ENCODE measurements at places on chromosomes 7 and 10.

GRCh38 chr10:83816942-83817341, 322.4 kb upstream of the GHITM start:
- DNase-seq, result no peak

- no peak for DNase-seq
Measured at GRCh38 chr7:68792351-68792750, 805.9 kb upstream of the AUTS2 start.

GRCh38 chr10:14039968-14040668, 290.6 kb downstream of the FRMD4A start:
- peak; percentile 79 for DNase-seq

- DNase-seq, result no peak
Measured at GRCh38 chr7:95758187-95758586, 14.2 kb upstream of the DYNC1I1 start.

GRCh38 chr10:43202224-43202656, 64.0 kb downstream of the CSGALNACT2 start:
- DNase-seq, result no peak

DNA sequence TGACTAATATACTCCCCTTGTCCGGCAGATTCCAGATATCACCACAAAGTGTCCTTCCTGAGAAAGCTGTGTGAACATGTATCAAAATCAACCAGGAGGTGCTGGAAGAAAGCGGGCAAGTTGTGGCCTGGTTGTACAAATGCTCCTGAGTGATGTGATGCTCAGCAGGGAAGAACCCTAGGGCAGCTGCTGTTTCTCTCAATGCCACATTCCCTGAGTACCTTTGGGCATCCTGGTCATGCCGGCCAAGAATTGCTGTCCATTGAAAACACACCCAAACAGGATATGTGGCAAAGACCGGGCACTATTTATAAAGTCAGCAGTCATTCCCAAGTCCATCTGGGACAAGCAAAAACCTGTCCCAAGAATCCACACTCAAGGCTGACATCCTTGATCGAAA, 7.8 kb upstream of the ADCY1 start:
- DNase-seq, result no peak

DNA sequence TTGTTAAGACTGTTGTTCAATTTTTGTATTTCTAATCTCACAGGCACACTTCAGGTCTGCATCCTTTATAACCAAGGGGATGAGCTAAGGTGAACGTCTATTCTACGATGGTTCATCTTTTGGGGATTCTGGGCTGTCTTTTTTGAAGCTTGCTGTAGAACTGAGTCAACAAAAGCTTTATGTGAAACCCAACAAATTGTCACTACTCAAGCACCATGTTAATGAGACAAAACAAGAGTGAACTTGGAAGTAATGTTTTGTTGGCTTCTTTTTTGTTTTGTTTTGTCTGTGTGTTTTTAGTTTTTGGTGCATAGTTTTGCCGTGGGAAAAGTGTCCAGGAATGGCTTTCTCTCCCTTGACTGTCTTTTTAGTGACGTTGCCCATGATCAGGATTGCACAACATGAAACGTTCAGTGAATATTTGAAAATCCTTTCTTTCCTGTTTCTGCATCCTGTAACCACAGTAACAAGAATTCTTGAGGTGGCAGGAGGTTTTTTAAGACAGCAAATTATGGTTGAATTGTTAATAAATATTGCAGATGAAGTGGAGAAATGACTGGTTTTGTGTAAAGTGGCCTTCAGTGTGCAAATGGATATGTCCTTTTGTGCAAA, 65.6 kb downstream of the WIPF3 start:
- DNase-seq, result peak; percentile 46

DNA sequence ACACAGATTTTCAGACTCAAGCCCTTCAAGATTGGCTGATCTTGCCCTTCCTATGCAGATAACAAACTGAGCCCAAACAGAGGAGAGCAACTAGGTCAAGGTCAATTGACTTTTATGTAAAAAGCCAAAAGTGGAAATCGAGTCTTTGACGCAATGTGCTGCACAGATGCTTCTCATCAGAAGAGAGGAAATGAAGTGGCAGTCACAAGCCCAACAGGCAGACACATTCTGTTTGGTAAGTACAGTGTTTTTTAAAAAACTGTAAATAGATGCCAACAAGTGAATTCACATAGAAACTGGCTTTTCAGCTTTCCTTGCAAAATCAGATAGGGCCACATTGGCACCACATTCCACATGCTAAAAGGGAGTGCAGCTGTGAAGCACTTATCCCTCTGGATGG, 606.6 kb downstream of the KCNMA1 start:
- DNase-seq, result peak; percentile 62

DNA sequence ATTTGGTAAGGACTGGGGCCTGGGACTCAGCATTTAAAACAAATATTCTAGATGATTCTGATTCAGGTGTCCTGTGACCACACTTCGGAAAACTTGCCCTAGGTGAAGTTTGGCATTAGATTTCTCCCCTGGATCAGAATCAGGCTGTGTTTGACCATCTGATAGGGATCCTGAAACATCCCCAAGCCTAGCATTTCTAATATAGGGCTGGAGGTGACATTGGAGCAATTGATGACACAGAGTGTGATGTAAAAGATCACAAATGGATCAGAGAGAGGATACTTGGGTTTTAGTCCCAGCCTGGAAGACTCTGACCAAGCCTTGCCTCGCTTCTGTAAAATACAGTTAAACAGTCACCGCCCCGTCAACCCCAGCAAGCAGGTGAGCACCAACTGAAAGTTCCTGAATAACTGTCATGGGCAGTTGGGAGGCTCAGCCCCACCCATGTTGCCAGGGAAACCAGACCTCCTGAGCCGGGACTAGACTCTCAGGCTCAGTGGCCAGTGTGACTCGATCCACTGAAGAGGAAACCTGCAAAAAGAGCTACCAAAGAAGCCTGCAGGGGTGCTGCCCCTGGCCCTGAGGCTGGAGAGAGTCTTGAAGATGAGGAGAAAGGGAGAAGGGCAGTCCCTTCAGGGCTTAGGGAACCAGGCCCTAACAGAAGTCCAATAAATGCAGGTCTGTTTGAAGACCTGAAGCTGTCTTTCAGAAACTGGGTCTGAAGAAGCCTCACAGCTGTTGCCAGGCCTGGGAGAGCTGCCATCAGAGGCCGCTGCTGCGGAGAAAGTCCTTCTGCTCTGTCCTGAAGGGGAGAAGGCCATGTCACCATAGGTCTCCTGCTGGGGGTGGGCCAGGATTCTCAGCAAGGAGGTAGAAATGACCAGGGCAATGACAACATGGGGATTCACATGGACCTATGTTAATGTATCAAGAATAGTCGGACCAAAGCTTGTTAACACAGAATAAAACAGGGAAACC, 126.1 kb upstream of the KCNMA1 start:
- DNase-seq, result no peak

All from fibroblast of gingiva (primary cell).